ENCODE measurements at places on chromosomes 3 and 15. TPM values are rescaled to one million over a fixed set of nuclear protein-coding genes. Genes with fewer than 3 reads are reported as not detected.

- no peak for DNase-seq
- H3K4me1 ChIP-seq = no peaks in the 10 kb centered on the region
- H3K4me3 ChIP-seq = no peak overlapping the region
- H3K27me3 ChIP-seq = peaks cover 8% of the 10 kb centered on the region
These were observed 9.4 kb downstream of the ESYT3 start for GRCh38 chr3:138443521-138444503.

DNA sequence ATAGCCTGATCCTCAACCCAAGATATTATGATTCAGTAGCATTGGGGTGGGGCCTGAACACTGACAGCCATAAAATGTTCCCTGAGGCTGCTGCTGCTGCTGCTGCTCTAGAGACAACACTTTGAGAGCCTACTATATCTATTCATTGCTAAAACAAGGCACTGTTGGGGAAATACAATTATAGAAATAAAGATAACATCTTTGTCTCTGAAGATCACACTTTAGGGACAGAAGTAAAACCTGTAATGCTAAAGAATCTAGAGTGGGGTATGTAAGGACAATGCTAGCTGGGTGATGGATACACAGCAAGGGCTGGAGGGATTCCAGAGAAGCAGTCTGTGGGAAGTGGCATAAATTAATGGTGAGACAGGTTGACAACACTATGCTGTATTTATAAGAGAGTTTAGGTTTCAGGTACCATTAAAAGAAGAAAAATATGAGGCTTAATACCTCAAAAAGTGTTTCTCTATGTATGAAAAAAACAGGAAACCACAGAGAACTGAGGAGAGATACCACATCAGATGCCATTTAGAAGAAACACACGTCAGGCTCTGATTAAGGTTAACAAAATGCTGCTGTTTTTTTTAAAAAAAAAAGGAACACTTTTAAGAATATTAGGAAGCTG lies 115.9 kb downstream of the CBLB start:
- H3K4me1 ChIP-seq = peaks cover 88% of the 10 kb centered on the region
- peak overlapping the region; percentile 98 for H3K27ac ChIP-seq
- H3K4me3 ChIP-seq = peak overlapping the region; percentile 57
- H3K36me3 ChIP-seq = peaks cover 42% of the 10 kb centered on the region
- no peaks in the 10 kb centered on the region for H3K27me3 ChIP-seq

DNA sequence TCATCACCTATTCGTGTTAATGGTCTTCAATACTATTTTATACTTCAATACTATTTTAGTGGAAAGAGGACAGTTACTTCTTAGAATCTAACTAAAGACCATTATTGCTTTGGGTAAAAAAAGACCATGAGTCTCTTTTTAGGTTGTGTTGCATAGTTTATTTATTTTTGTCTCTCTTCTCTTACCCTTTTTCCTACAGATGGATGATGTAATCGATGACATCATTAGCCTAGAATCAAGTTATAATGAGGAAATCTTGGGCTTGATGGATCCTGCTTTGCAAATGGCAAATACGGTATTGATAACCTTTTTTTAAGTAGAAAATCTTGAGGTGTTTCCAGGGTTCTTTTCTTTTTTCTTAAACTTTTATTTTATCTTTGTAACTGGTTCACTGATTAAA lies 58.5 kb upstream of the SAMMSON start:
- no peak for DNase-seq
- no peak overlapping the region for H3K4me3 ChIP-seq
- H3K27ac ChIP-seq = no peak overlapping the region
- H3K27me3 ChIP-seq = no peaks in the 10 kb centered on the region
- no peaks in the 10 kb centered on the region for H3K4me1 ChIP-seq

GRCh38 chr3:149453140-149453805 lies 21.2 kb upstream of the TM4SF4 start:
- DNase-seq = no peak
- peaks cover 6% of the 10 kb centered on the region for H3K4me1 ChIP-seq
- H3K27me3 ChIP-seq = peaks cover 2% of the 10 kb centered on the region
- H3K27ac ChIP-seq = no peak overlapping the region
- H3K36me3 ChIP-seq = peaks cover 2% of the 10 kb centered on the region

DNA sequence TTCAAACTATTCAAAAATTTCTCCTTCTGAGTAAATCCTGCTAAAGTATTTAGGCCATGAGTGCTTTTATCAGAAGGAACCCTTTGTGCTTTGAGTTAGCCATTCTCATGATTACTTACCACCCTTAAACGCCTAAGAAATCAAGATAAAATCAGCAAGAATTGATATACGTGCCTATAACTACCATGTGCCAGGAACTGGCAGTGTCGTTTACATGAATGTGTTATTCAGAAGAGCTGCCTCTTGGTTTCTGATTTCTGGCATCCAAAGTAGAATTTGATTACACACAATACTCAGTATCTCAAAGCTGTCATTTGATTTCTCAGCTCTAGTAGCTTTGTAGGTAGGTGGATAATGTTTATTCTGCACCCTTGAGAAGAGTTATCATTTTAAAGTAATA lies 351.3 kb upstream of the CCDC54 start:
- no peaks in the 10 kb centered on the region for H3K36me3 ChIP-seq
- no peak overlapping the region for H3K27ac ChIP-seq
- no peak for DNase-seq
- no peaks in the 10 kb centered on the region for H3K27me3 ChIP-seq
- no peak overlapping the region for H3K4me3 ChIP-seq

DNA sequence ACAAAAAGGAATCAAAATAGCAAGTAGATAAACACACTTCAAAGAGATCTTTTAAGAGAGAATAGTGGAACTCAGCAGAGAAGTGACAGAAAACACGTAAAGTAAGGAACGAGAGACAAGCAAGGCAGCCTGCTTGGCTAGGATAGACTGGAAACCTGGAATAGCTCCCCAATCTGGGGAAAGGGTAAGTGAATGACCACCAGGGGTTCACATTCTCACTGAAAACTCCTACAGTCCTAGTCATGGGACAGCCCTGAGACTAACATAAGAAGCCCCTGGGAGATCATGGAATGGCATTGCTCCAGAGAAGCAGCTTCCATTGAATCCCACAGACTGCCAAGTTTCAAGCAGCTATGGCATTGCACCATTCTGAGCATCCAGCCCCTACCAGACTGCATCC lies 363.6 kb upstream of the ARPP21 start:
- H3K27ac ChIP-seq = no peak overlapping the region
- DNase-seq = no peak
- no peaks in the 10 kb centered on the region for H3K36me3 ChIP-seq
- H3K27me3 ChIP-seq = no peaks in the 10 kb centered on the region
- no peaks in the 10 kb centered on the region for H3K4me1 ChIP-seq

DNA sequence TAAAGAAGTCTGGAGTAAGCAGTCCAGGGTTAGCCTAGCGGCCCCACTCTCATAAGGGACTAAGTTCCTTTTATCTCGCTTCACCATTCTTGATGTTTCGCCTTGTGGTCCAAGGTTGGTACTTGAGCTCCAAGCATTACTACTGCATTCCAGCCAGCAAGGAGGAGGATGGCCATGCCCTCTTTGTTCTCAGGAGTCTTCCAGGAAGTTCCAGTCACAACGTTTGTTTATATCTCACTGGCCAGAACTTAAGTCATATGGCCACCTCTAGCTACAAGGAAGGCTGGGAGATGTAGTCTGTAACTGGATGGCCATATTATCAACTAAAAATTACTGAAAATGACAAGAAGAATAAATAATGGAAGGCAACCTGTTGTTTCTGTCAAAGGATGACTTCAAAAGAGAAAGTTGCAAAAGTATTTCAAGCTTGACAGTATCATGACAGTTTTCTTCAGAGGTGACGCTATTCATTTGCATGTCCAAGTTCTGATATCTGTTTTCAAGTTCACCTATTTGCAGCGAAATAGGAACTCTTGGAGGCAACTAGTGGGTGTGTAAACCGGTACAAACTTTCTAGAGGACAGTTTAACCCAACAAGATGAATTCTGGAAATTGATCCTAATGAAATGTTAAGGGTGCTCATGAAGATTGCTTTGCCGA lies 118.6 kb downstream of the PGPEP1L start:
- H3K36me3 ChIP-seq = no peaks in the 10 kb centered on the region
- H3K4me3 ChIP-seq = no peak overlapping the region
- no peaks in the 10 kb centered on the region for H3K27me3 ChIP-seq

- peaks cover 17% of the 10 kb centered on the region for H3K27me3 ChIP-seq
- H3K36me3 ChIP-seq = no peaks in the 10 kb centered on the region
- no peak for DNase-seq
- H3K4me3 ChIP-seq = no peak overlapping the region
- H3K4me1 ChIP-seq = no peaks in the 10 kb centered on the region
These were observed 10.6 kb downstream of the WNT5A start for GRCh38 chr3:55476515-55476914.

GRCh38 chr15:32888221-32888761 lies 170.5 kb downstream of the GREM1 start:
- peaks cover 2% of the 10 kb centered on the region for H3K27me3 ChIP-seq
- no peaks in the 10 kb centered on the region for H3K4me1 ChIP-seq
- no peak overlapping the region for H3K4me3 ChIP-seq
- DNase-seq = no peak

- H3K36me3 ChIP-seq = no peaks in the 10 kb centered on the region
- DNase-seq = no peak
- no peak overlapping the region for H3K27ac ChIP-seq
- peaks cover 6% of the 10 kb centered on the region for H3K4me1 ChIP-seq
These were observed 256.7 kb upstream of the KCNH8 start for GRCh38 chr3:18891641-18892040.

- DNase-seq = no peak
- H3K27me3 ChIP-seq = peaks cover 13% of the 10 kb centered on the region
- no peak overlapping the region for H3K27ac ChIP-seq
- no peaks in the 10 kb centered on the region for H3K4me1 ChIP-seq
These were observed 49.2 kb downstream of the PDZRN3 start for GRCh38 chr3:73575519-73575918.

DNA sequence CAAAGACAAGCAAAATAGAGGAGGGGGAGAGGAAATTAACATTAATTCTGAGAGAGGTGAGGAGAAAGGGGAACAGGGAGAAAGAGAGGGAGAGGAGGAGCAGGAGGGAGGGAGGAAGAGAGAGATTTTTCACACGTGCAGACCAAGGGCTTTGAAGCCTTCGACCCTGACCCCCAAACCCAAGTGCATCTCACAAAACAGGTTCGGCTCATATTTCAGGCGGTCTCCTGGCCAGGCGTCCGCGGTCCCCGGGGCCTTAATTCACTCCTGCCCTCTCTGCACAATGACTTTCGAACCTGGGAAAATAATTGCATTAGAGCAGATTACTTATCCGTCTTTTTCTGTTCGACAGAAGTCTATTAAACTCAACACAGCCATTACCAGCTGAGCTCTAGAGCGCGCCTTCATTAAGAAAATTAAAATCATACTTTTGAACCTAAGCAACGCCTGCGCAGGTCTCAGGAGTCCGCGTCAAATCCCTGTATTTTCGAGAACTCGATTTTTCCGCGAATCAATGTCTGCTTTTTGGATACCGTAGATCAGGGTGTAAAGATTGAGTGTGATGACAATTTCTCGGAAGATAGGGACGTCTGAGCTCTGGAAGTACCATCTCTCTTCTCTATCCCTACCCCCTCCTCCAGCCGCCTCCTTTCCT lies 220.7 kb downstream of the MEIS2 start:
- no peaks in the 10 kb centered on the region for H3K4me1 ChIP-seq
- peaks cover 85% of the 10 kb centered on the region for H3K27me3 ChIP-seq
- H3K4me3 ChIP-seq = no peak overlapping the region
- no peak for DNase-seq
- H3K27ac ChIP-seq = peak overlapping the region; percentile 61

GRCh38 chr3:190785047-190785446 lies 77.4 kb downstream of the GMNC start:
- H3K27ac ChIP-seq = no peak overlapping the region
- no peaks in the 10 kb centered on the region for H3K36me3 ChIP-seq
- H3K27me3 ChIP-seq = no peaks in the 10 kb centered on the region
- H3K4me1 ChIP-seq = no peaks in the 10 kb centered on the region
- H3K4me3 ChIP-seq = no peak overlapping the region
- no peak for DNase-seq

- DNase-seq = no peak
- H3K4me3 ChIP-seq = no peak overlapping the region
- H3K27me3 ChIP-seq = no peaks in the 10 kb centered on the region
These were observed 1025.0 kb downstream of the ZPLD1 start for GRCh38 chr3:103459815-103460214.

DNA sequence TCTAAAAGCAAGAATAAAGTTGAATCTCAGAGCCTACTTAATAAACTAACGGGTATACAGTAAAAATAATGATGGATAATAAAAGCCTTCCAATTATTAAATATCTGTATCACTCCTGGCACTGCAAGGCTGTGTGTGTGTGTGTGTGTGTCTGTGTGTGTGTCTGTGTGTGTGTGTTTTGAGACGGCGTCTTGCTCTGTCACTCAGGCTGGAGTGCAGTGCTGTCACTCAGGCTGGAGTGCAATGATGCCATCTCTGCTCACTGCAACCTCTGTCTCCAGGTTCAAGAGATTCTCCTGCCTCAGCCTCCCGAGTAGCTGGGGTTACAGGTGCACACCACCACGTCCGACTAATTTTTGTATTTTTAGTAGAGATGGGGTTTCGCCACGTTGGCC lies 62.5 kb downstream of the TBL1XR1 start:
- no peak overlapping the region for H3K27ac ChIP-seq
- H3K36me3 ChIP-seq = peaks cover 36% of the 10 kb centered on the region
- H3K4me3 ChIP-seq = no peak overlapping the region
- H3K27me3 ChIP-seq = no peaks in the 10 kb centered on the region
- no peak for DNase-seq
- peaks cover 57% of the 10 kb centered on the region for H3K4me1 ChIP-seq

DNA sequence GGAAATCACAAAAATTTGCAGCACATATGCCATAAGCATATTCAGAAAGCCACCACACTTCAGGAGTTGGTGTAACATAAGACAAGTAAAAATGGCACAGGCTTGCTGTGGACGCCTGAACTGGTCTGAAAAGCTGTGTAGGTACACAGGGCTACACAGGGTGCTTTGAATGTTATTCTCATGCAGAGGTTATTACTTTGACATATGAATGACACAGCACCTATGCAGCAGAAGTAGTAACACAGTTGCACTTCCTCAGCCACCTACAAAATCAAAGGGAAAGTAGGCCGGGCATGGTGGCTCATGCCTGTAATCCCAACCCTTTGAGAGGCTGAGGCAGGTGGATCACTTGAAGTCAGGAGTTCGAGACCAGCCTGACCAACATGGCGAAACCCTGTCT lies 54.5 kb downstream of the OSBPL10 start:
- DNase-seq = no peak
- H3K4me1 ChIP-seq = peaks cover 32% of the 10 kb centered on the region
- H3K27me3 ChIP-seq = no peaks in the 10 kb centered on the region
- H3K4me3 ChIP-seq = no peak overlapping the region
- H3K27ac ChIP-seq = peak overlapping the region; percentile 79

Gene AGBL1
- not detected for total RNA-seq

Gene IQGAP1
- 149 TPM for total RNA-seq

Gene GRK7
- total RNA-seq = not detected

Gene C3orf20
- 0.26 TPM for total RNA-seq

Gene KLF15
- total RNA-seq = 0.08 TPM

Gene FAM81A
- 0.60 TPM for total RNA-seq
